ENCODE measurements at places on chromosomes 7 and 10. TPM values are rescaled to one million over a fixed set of nuclear protein-coding genes. Genes with fewer than 3 reads are reported as not detected.

GRCh38 chr7:144628176-144628575, 207.7 kb downstream of the TPK1 start:
- no peaks in the 10 kb centered on the region for H3K4me1 ChIP-seq
- DNase-seq = no peak
- no peak overlapping the region for H3K4me3 ChIP-seq
- no peaks in the 10 kb centered on the region for H3K36me3 ChIP-seq
- H3K27me3 ChIP-seq = no peaks in the 10 kb centered on the region
- H3K27ac ChIP-seq = no peak overlapping the region

- H3K4me3 ChIP-seq = no peak overlapping the region
- no peak overlapping the region for H3K27ac ChIP-seq
- no peaks in the 10 kb centered on the region for H3K36me3 ChIP-seq
- DNase-seq = no peak
- H3K27me3 ChIP-seq = no peaks in the 10 kb centered on the region
- no peaks in the 10 kb centered on the region for H3K4me1 ChIP-seq
These were observed 113.9 kb upstream of the FAM171A1 start for GRCh38 chr10:15485027-15485426.

Gene ITIH5
- total RNA-seq = 18.7 TPM

Gene CALML3
- 3.6 TPM for total RNA-seq

- no peaks in the 10 kb centered on the region for H3K36me3 ChIP-seq
- no peak for DNase-seq
- H3K4me3 ChIP-seq = no peak overlapping the region
- no peaks in the 10 kb centered on the region for H3K27me3 ChIP-seq
- peak overlapping the region; percentile 23 for H3K27ac ChIP-seq
These were observed 18.4 kb downstream of the DLG5 start for GRCh38 chr10:77907900-77908717.

DNA sequence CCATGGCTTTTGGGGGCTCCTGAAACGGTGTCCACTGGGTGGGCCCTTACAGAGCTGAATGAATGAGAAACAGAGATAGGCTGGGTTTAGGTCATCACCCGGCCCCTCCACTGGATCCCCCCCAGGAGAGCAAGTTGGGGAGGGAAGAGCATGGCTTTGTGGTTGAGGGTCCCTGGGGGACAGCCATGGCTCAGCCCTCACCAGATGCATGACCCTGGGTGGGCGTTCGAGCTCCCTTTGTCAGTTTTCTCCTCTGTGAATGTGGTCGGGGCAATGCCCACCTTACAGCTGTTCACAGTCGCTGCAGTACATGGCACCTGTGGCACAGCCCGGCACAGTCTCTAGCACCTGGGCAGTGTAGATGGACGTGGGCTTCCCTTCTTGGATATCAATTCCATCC, 40.6 kb upstream of the CXCL12 start:
- H3K4me1 ChIP-seq = no peaks in the 10 kb centered on the region
- H3K27ac ChIP-seq = no peak overlapping the region
- no peaks in the 10 kb centered on the region for H3K27me3 ChIP-seq
- DNase-seq = no peak
- H3K4me3 ChIP-seq = no peak overlapping the region
- no peaks in the 10 kb centered on the region for H3K36me3 ChIP-seq

- no peak overlapping the region for H3K4me3 ChIP-seq
- no peak for DNase-seq
- H3K27ac ChIP-seq = no peak overlapping the region
- H3K36me3 ChIP-seq = no peaks in the 10 kb centered on the region
- no peaks in the 10 kb centered on the region for H3K4me1 ChIP-seq
- H3K27me3 ChIP-seq = no peaks in the 10 kb centered on the region
These were observed 64.5 kb downstream of the MCMBP start for GRCh38 chr10:119807960-119808697.
